Glomerular endothelial cell (primary cell): ENCODE measurements at places on chromosomes 13 and 19. TPM values are rescaled to one million over a fixed set of nuclear protein-coding genes. Genes with fewer than 3 reads are reported as not detected.

PSG1 gene
- 1.6 and 2.0 TPM in 2 replicates for total RNA-seq

SHC2 gene
- total RNA-seq = 34.3 and 35.1 TPM in 2 replicates

ENOX1 gene
- total RNA-seq = 0.05 and 0.18 TPM in 2 replicates

LIM2 gene
- not detected in 2 replicates for total RNA-seq
